SHP77 treated with DMSO at 0.1 percent for 48 hours (cell line): ENCODE measurements at places on chromosomes 7 and 10.

DNA sequence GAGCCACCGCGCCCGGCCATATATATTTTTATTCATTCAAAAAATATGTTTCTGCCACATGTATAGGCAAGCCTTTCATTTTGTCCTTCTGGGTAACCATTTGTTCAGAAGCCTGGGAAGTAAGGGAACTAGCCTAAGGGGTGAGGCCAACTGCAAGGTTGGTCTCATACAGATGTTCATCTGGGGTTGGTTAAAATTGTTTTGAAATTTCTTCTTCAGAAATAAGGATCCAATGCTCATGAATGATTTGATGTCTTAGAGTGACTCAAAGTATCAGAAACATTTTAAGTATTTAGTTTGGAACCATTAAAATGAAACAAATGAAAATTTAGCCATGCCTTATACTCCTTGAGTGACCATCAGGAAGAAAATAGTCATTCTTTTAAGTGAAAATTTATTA, 397.2 kb downstream of the SUGCT start:
- no peak for DNase-seq

GRCh38 chr7:28263622-28264271, 83.2 kb upstream of the JAZF1 start:
- no peak for DNase-seq

GRCh38 chr7:70044525-70044924, 446.2 kb downstream of the AUTS2 start:
- DNase-seq, result no peak

DNA sequence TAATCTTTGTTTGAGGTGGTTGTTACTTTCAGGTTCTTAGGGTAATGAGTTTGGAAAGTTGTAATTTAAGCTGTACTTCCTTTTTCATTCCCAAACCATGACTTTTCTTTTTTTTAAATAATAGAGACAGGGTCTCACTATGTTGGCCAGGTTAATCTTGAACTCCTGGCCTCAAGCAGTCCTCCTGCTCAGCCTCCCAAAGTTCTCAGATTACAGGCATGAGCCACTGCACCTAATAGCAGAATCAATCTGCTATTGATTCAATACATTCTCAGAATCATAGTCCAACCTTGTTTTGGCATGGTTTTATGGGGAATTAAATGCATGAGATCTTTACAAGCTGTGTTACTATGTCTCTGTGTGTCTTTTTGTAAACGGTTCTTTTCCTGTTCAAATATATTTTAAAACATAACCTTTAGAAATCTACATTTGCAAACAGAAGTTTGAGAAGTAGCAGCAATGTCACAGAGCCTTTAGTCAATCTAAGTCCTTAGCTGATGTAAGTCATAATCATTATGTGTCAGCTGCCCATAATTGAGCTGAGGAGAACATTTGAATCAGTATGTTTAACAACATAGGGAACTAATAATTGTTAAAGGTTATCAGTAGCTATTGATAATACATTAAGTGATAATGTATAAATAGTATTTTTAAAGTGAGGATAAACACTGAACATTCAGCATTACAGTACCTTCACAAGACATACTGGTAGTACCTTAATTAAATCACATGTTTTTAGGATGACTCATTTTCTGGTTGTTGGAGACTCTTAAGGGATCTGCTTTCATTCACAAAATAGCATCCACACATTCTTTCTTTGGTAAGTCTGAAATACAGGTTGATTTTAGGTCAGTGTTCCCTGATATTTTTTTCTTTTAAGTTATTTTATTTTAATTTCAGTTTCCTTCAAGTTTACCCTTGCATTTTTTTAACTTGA, 8.8 kb downstream of the INPP5F start:
- no peak for DNase-seq

- DNase-seq, result no peak
These were observed 21.1 kb downstream of the ZNF775 start for GRCh38 chr7:150400008-150400787.

DNA sequence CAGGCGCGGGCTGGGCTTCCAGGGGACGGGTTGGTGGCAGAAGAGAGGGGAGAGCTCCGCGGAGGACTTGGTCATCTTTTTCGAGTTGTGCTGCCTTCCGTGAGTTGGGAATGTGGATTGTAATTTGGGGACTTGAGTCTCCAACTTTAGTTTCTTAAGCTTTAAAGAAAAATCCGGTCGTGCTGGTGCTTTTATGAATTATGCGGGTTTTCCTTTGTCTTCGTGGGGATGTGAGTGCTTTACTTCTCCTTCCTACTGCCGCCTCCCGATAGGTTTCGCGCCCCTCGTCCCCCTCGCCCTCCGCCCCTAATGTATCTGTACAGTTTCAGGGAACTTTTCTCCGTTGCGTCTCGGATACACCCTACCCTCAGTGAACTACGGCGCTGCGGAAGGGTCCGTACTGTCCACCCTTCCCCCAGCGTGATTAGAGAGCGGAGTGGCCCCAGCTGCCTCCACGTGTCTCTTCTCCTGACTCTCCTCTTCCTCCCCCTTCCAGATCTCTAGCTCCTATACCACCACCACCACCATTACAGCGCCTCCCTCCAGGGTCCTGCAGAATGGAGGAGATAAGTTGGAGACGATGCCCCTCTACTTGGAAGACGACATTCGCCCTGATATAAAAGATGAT, 649 bp downstream of the SCD start:
- no peak for DNase-seq

GRCh38 chr10:44519361-44519760, 134.5 kb upstream of the CXCL12 start:
- DNase-seq, result no peak

- no peak for DNase-seq
These were observed 359.8 kb upstream of the KLF6 start for GRCh38 chr10:4144817-4145216.

- no peak for DNase-seq
These were observed 666.0 kb upstream of the COBL start for GRCh38 chr7:51982653-51983052.

GRCh38 chr7:126659124-126659523, 593.6 kb downstream of the GRM8 start:
- no peak for DNase-seq

DNA sequence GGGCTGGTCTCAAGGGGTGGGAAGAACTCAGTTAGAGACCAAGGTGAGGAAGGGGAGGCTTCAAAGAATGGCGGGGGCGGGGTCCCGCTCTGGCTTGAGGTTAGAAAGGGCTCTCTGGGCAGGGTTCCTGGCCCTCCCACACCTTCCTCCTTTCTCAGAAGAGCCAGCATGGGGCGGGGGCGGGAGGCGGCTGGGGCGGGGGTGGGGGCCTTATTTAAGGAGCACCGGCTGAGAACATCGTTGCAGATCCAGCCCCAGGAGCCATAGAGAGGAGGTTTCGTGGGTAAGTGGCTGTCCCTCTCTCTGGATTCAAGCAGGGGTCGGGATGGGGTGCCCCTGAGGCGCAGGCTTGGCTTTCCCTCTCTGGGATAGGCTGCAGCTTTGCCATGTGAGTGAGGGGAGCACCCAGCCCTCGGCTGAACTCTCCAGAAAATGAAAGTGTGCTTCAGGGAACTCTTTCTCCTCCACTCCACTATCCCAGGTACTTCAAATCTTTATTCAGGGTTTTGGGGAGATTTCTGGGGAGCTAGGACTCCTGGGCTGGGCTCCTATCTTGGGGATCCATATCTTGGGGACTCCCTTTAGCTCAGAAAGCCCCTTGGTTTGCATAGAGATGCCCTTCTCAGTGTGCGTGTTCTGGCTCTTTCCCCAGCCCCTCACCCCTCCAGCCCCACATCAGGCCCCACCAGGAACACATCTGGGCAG, 3.3 kb upstream of the CUEDC2 start:
- DNase-seq, result no peak

DNA sequence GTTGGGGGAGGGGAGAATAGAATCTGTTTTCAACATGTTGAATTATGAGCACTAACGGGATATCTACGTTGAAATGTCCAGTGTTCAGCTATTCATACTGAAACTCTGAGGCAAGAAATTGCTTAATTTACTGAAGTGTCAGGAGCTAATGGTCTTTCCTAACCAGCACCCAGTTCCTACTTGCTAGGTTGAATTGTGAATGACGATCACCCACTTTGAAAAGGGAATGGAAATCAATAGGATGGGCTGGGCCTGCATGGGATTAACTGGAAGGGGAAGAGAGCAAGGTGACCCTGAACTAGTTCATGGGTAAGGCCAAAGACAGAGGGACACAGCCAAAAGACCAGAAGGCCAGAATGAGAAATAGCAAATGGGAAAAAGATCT, 51.3 kb downstream of the HIPK2 start:
- no peak for DNase-seq

GRCh38 chr7:11206177-11206899, 232.7 kb downstream of the PHF14 start:
- no peak for DNase-seq

GRCh38 chr10:48610585-48611093, 5.8 kb upstream of the ARHGAP22 start:
- no peak for DNase-seq

- DNase-seq, result no peak
These were observed 29.6 kb downstream of the GLI3 start for GRCh38 chr7:42207420-42207819.

GRCh38 chr7:3688842-3689241, 387.8 kb downstream of the SDK1 start:
- no peak for DNase-seq

GRCh38 chr10:71694567-71694968, 25.0 kb downstream of the C10orf105 start:
- no peak for DNase-seq

DNA sequence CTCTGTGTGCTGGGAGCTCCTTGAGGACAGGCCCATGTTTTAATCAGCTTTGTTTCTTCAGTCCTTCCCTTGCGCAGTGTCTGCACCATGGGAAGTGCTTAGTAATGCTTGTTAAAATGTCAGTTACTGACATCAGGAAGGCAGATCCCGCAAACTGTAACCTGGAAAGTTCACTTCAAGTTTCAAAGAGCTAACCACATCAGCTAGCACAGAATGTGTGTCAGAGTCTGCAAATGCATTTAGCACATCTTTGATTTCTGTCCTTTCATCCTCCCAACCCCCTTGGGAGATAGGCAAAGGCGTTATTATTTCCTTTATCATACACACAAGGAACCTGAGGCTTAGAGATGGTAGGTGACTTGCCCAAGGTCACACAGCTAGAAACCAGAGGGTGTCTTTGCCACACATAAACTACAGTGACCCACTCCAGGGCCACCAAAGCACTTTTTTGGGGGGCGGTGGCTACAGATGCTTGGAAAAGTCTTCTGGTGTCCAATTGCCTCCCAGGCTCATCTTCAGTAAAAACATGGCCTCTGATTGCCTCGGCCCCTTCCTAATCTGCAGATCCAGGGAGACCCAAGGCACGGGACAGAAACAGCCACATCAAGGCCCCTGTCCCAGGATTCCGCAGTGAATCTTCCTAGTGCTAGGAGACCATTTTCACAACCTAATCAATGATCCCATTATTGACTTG, 116.2 kb upstream of the GPR26 start:
- no peak for DNase-seq

GRCh38 chr10:35575640-35576039, 29.5 kb upstream of the GJD4 start:
- no peak for DNase-seq

GRCh38 chr7:114979803-114980507, 58.1 kb downstream of the MDFIC start:
- DNase-seq, result no peak

DNA sequence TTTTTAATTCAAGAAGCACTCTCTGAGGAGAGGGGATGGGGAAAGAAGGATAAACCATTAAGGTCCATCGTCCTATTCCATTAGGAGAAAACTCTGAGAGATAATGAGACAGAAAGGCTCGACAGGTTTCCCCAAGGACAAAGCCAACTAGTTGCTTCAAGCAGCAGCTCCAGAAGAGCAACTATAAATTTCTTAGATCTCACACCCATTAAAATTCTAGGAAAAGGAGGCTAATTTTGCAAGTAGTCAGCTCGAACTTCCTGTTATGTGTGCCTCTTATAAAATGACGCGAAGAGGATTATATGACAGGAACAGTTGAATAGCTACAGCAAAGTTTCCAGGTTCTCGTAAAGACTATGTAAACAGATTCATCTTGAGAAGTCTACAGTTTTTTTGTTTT, 52.0 kb upstream of the ST8SIA6 start:
- no peak for DNase-seq

GRCh38 chr10:31830887-31831286, 97.7 kb downstream of the ARHGAP12 start:
- no peak for DNase-seq

- no peak for DNase-seq
These were observed 124.8 kb downstream of the SAMD9 start for GRCh38 chr7:92992932-92993331.

DNA sequence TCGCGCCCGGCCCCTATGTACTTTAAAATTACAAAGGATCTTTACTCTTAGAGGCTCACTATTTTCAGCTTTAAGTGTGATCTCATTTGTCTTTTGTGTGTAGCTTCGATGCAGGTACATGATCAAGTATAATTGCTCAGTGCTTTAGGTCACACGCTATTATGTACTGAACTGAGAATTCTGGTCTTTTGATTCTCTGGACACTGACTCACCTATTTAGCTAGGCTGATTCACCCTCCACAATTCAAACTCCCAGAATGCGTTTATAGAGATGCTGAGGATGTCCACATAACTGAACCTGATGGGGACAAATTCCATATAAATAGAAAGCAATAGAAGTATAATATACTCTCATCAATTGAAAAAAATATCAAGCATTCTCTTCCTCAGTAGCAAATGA, 57.8 kb downstream of the PRKCQ start:
- no peak for DNase-seq

GRCh38 chr10:35696392-35697287, 54.5 kb upstream of the FZD8 start:
- no peak for DNase-seq

GRCh38 chr7:42292991-42293521, 56.0 kb upstream of the GLI3 start:
- no peak for DNase-seq

DNA sequence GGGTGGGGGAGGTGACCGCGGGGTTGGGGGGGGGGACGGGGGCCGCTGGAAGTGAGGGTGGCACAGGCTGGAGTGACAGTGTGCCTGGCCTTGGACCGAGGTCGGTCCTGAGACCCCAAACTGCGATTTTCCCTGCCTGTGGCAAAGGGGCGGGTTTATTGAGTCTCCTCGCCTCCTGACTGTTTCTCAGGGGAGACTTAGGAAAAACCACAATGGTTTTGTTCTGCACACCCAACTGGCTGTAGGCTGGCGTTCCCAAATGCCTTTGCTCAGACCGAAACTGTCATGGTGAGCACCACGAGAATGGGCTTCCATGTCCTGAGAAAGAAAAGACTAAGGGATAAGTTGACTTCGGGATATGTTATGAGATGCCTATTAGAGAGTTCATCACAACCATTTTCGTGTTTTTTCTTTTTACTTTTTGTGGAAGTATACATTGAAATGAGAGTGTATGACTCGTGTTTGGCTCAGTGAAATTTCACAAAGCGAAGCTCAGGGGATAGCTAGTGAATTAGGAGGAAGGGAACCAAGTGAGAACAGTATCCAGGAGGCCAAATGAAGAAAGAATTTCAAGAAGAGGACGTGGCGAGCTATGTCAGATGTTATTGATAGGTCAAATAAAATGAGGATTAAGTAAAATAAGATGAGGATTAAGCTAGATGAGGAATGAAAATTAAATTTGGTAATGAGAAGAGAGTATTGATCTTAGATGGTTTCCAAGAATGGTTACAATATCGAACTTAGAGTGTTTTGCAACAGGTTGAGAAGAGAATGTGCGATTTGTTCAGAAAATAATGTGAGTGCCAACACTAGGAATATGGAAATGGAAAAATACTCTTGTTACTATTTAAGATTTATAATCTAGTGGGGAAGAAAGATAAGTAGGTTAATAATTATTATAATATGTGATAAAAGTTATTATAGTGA, 918 bp downstream of the NET1 start:
- DNase-seq, result no peak

- no peak for DNase-seq
These were observed 13.9 kb downstream of the HECTD2 start for GRCh38 chr10:91424016-91424415.

- DNase-seq, result no peak
These were observed 101.2 kb downstream of the PARD3 start for GRCh38 chr10:34713875-34714274.
